Uterine smooth muscle cell (primary cell): ENCODE measurements at places on chromosomes 5 and 9. TPM values are rescaled to one million over a fixed set of nuclear protein-coding genes. Genes with fewer than 3 reads are reported as not detected.

The IRX2 gene
- under 0.01 and 0.11 TPM in 2 replicates for total RNA-seq

The ADAMTS12 gene
- 13.5 and 15.1 TPM in 2 replicates for total RNA-seq

The LURAP1L gene
- 24.5 and 57.6 TPM in 2 replicates for total RNA-seq

The LVRN gene
- total RNA-seq = 0.12 and 0.33 TPM in 2 replicates

The PCDHGA9 gene
- total RNA-seq = 4.0 and 4.2 TPM in 2 replicates
